Stimulated activated CD4-positive, alpha-beta T cell treated with anti-CD3 and anti-CD28 coated beads, Interleukin-12 subunit alpha, Interleukin-12 subunit beta, amount 100 ng/mL, for 4 hours (primary cell): ENCODE measurements at places on chromosomes 5 and 9.

DNA sequence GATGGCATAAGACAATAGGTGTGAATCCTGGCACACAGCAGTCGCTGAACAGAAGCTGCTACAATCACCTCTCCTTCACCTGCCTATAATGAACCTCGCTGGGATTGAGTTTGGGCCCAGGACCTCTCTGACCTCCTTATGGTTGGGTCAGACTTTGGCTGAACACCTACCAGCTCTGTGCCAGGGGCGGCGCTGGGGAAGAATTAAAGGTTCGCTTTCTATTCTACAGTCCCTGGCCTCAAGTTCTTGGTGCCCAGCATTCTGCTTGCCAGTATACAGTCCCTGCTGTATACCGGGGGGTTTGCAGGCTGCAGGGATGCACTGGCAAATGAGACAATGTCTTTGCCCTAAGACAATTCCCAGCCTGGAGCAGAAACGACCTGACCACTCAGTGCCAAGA is 895 bp upstream of the STRBP start:
- no peak for DNase-seq

DNA sequence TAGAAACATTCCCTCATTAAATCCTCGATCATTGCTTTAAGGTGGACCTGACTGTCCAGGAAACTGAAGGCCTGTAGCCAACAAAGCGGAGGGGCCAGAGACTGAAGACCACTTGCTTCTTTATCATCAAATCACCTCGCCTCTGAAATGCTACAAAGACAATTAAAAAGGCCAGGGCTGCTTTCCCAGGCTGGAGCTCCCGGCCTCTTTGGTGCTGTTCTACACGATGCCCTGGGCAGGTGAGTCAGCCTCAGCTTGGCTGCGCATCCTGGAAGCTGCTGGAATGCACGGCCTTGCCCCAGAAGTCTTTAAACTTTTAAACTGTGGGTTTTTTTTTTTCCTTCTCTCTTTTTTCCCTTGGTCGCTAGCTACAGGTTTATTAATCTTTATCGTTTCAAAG is 46.5 kb downstream of the SH3PXD2B start:
- no peak for DNase-seq

- DNase-seq, result no peak
These were observed 547.2 kb downstream of the LRRC70 start for GRCh38 chr5:63125862-63126261.

- no peak for DNase-seq
These were observed 461.9 kb upstream of the PAPPA start for GRCh38 chr9:115691693-115692092.

GRCh38 chr5:111603446-111603827 is 91.1 kb upstream of the STARD4 start:
- DNase-seq, result no peak

DNA sequence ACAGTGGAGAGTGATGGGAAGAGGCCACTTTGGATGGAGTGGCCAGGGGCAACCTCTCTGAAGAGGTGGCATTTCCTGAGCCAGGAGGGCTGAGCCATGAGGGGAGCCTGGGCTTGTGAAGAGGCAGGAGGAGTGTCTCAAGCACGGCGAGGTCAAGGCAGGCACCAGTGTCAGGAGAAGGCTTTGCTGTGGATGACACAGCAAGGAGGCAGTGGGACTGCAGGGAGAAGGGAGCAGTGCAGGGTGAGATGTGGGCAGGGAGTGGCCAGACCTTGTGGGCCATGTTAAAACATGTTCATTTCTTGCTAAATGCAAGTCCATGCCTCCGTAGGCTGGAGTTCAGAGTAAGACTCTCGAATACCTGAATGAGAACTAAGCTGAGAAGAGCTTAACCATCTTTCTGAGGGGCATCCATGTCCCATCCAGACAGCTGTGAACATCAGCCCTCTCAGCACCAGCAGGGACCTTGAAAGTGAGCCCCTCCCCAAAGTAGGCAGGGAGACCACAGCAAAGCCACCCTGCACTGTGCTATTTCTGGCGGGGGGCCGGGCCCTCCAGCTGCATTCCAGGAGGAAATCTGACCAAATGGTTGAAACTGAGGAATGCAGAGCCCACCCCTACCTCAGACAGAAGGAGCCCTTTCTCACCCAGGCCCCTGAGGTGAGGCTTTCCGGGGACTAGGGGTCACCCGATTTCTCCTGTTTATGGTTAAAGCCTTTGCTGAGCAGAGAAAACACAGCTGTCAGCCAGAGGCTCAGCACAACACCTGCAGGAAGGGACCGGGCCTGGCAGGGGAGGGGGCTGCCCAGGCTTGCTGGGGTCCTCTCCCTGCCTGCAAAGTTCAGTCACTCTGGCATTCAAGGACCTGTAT is 16.1 kb upstream of the ARSI start:
- no peak for DNase-seq

- DNase-seq, result no peak
These were observed 53.6 kb downstream of the PDCD1LG2 start for GRCh38 chr9:5563886-5564285.

DNA sequence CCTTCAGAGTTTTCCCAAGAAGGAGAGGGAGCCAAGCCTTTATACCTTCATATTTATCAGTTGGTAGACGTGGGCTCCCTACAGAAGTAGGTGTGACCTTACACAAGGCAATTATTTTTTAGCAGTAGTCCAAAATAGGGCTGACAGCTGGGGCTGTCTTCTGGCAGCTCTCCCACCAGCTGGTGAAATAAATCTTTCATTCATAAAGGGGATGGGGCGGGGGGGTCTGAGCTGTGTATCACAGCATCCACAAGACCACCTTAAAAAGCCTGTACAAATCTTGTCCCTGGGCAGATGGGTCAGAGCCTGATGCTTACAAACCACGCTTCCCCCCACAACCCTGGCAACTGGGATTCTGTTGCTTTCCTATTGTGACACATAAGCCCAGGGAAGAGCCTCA is 19.7 kb downstream of the CSF2 start:
- no peak for DNase-seq
